ENCODE measurements at places on chromosomes 4 and X.
A peak's percentile ranks its signal among the peaks of the same experiment; 100 is the strongest.

- DNase-seq: no peak
Observed at GRCh38 chrX:1899841-1900240, 285.0 kb downstream of the ASMT start.

DNA sequence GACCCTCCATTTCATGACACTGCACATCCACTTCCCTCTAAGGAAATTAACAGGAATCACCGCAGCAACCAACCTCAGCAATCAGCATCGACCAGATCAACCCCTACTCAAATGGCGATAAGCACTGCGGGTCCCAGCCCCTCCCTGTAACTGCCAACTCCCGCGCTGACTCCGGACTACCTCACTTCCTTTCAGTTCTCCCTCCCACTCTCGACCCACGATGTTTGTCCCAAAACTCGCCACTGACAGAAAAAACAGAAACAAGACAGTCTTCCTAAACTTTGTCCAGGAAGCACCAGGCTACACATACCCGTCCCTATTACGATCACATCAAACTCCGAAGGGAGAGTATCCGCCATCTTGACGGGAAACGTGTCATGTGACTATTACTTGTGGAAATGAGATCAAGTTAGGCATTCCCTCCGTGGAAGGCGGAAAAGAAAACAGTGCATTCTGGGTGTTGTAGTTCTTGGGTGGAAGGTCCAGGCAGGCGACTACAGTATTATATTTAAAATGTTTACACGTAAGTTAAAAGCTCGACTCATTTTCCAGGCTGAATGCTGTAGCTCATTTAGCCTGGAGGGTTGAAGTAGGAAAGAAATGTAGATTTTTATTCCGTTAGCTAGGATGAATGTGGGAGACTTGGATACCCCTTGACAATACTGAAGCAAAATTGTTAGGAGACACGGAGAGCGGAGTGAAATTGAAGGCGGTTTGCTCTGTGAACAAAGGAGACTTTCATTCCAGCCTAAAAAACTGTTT lies at the start of gene CHM:
Gene CHM (minus strand): TSS at position 385 of the 762 bp plus-strand sequence. CDS start 26 bp downstream, at position 359.
- peak; percentile 80 for DNase-seq

DNA sequence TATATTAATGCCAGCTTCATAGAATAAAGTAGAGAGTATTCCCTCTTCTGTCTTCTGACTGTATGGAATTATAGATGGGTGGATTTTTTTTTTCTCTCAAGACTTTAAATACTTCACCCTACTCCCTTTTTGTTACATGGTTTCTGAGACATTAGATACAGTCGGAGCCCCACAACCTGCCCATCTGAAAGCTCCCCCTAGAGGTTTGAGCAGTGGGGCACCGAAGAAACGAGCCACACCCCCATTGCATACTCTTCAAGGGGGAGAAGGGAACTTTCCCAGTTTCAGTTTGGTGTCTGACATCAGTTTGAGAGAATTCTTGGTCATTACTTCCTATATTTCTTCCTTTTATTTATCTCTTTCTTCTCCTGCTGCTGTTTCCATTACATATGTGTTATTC lies 437.6 kb upstream of the AGA start:
- DNase-seq: no peak

GRCh38 chr4:10033191-10033881 lies 12.0 kb upstream of the SLC2A9 start:
- no peak for DNase-seq

- no peak for DNase-seq
Observed at GRCh38 chrX:14964500-14964899, 91.3 kb downstream of the MOSPD2 start.

GRCh38 chr4:37836838-37837440 lies 10.5 kb downstream of the PGM2 start:
- DNase-seq: no peak

GRCh38 chr4:53060278-53060677 lies 198.2 kb downstream of the RASL11B start:
- no peak for DNase-seq

GRCh38 chr4:187612301-187612700 lies 383.3 kb upstream of the ZFP42 start:
- no peak for DNase-seq

DNA sequence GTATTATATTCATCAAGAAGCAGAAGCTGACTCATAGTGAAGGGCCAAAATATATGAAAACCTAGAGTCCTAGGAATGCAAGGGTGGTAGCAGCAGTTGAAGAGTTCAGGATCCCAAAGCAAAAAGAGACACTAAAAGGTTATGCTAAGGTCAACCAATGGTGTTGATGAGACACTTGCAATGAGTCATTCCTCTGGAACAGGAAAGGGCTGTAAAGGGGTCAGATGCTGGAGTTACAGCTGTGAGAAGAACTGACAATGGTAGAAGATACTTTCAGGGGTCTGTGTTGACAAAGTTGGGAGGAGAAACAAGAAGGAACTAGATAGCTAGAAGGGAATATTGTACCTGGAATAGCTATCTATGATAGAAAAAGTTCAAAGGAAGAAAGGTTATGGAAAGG lies 47.5 kb downstream of the ZGRF1 start:
- DNase-seq: no peak

DNA sequence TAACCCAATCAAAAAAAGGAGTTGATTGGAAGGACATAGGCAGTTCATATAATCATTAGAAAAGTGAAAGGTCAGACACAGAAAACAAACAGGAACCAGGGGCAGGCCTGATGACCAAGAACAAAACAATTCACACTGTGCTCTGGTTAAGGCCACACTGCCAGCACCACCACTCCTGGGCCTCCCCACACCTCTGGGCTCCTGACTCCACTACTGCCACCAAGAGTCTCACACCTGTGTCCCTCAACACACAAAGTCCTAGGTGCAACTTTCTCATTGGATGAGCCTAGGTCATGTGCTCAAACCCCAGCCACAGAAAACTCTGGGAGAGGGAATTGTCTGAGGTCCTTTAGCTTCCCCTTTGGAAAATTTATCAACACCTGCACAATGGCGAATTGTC lies 11.1 kb upstream of the FAM9C start:
- no peak for DNase-seq

DNA sequence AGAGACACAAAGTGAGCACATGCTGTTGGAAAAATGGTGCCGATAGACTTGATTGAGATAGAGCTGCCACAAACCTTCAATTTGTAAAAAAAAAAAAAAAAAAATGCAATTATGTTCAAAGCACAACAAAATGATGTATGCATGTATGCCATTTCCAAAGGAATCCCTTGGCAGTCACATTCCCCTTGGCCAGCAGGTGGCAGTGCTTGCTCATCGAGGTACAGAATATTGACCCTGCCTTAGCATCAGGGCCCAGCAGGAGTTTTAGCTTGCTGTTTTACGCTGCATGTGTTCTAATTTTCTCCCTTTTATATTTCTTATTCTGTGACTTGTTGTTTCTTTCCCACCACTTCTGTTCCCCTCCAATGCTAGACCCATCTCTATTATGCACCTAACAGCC lies 34.5 kb upstream of the CYBB start:
- DNase-seq: peak; percentile 73

- no peak for DNase-seq
Observed at GRCh38 chrX:129145385-129145784, 377.9 kb downstream of the SMARCA1 start.

- no peak for DNase-seq
Observed at GRCh38 chr4:134754301-134755019, 552.9 kb upstream of the PABPC4L start.

DNA sequence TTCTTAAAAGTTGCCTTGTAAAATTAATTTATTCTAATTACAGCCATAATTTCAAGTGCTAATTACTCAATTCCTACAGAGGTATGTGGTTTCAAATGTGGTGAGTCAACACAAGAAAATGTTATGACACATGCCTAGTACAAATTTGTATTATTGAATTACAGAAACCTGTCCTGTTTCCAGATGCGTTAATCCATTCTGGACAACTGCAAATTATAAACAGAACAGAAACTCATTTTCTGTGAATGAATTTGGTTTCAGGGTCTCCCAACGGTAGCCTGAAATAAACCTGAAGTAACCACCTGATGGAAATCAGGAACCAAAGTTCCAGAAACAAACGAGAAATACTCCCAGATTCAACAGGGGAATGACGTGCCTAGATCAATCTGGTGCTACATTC lies 328.6 kb upstream of the F9 start:
- DNase-seq: no peak

DNA sequence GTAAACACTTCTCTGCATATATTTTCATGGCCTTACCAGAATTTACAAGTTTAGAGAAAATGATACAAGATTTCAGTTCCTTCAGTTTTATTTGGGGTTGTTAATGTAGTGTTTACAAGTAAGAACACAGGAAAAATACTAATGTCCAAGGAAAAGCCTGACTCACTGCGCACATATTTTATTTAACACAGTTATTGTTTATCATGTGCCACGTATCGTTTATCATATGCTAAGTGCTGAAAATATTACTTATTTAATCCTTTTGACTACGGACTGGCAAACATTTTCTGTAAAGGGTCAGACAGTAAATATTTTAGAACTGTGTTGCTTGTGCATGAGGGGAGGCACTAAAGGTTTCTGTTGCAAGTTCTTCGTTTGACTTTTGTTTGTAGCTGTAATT lies 794 bp downstream of the HSD17B13 start:
- no peak for DNase-seq

GRCh38 chrX:101619364-101619763 lies 1.6 kb upstream of the ARMCX6 start:
- no peak for DNase-seq

DNA sequence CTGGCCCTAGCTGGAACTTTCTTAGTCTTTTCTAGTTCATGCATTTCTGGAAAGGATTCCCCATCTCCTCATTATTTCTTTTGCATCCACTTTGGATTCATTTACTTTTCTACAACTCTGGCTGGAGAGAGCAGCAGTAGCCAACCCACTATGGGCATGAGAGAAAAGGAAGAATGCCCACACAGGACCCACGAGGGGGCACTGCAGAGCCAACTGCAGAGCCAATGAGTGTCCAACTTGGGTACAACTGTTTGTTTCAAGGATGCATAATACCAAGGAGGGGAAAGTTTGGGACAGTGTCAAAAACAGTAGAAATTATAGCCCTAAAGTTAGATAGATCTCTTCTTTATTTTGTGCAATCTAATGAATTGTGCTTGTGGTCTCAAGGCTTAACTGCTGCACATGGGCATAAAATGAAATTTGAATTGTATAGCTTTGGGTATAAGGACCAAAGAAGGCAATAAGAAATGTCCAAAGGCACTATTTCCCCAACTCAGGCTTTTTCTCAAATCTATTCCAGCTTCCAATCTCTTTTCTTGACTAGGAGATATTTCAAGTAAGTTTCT lies 230.6 kb downstream of the NSUN7 start:
- no peak for DNase-seq

GRCh38 chrX:65671966-65672365 lies 4.5 kb downstream of the MSN start:
- DNase-seq: no peak

DNA sequence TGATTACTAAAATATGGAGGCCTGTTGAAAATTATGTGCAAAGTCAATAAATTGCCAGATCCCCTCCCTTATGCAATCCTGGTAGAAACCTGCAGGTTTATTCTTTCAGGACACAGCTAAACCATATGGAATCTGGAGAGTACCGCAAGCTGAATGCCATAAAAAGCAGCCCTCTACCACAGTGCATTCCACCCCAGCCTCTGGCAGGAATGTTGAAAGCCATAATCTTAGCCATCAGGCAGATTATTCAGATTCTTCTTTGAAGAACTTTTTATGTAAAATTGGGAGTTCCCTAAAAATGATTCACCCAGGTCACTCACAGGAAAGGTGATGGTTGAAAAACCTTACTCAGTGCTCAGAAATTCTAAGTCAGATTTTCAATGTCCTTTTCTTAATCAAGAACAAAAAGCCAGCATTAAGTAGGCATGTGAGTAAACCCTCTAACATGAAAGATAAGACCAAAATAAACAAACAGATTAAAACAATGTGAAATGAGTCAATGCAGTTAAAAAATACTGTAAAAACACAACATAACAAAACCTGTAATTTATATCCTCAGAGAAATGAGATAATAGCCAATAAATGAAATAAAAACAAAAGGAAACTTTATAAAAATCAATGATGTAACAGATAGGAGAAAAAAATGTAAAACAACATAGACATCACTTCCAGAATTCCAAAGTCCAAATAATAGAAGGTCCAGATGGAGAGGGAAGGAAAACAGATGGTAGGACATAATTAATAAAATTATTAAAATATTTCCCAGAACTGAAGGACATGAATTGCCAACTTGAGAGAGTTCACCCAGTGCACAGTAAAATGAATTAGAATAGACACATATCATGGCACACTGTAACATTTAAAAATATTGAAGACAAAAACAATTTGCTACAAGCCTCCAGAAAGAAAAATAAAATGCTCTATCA lies 226.9 kb downstream of the FSTL5 start:
- no peak for DNase-seq

GRCh38 chrX:42771506-42772335 lies 6.2 kb downstream of the PPP1R2C start:
- no peak for DNase-seq

GRCh38 chr4:85005865-85006377 lies 39.4 kb upstream of the WDFY3 start:
- no peak for DNase-seq

DNA sequence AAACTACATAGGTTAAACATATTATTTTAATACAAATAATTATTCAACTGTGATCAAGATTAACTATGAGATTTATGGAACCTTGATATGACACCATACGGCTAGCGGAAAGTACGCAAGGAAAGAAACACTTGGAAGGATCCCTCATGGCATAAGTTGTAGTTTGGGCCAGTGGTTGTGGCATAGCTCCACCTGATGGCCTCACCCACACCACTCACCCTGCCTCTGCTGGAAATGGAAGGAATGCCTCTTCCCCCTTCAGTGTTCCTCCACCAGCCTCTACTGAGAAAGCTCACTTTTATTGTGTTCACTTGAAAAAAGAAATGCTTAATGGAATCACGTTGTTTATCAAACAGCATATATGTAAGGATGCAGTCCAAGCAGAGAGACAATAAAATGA lies 86.4 kb downstream of the BMP15 start:
- DNase-seq: no peak

- no peak for DNase-seq
Observed at GRCh38 chr4:993111-994029, at the start of gene SLC26A1. SLC26A1 (minus strand) TSS chr4:993404; CDS start chr4:991703, 1,701 bp downstream.

GRCh38 chr4:148044912-148045352 lies 313.0 kb downstream of the ARHGAP10 start:
- peak; percentile 35 for DNase-seq
